ENCODE measurements at places on chromosomes 7 and 10. TPM values are rescaled to one million over a fixed set of nuclear protein-coding genes. Genes with fewer than 3 reads are reported as not detected.

Gene HPS6
- total RNA-seq, result 14.4 TPM

Gene SLC26A5
- 0.34 TPM for total RNA-seq

Gene RBP3
- total RNA-seq, result not detected

Gene FAM237B
- not detected for total RNA-seq

Gene NUDT13
- 1.7 TPM for total RNA-seq

Gene AP5Z1
- 16.3 TPM for total RNA-seq

Gene PLEKHS1
- total RNA-seq, result 5.7 TPM

Gene NPSR1
- not detected for total RNA-seq

Gene NYAP1
- 8.6 TPM for total RNA-seq

Gene GSTO2
- total RNA-seq, result 14.0 TPM

Gene DOCK4
- total RNA-seq, result 28.3 TPM

Gene C10orf67
- total RNA-seq, result 0.27 TPM

Gene ZNF12
- total RNA-seq, result 30.3 TPM

DNA sequence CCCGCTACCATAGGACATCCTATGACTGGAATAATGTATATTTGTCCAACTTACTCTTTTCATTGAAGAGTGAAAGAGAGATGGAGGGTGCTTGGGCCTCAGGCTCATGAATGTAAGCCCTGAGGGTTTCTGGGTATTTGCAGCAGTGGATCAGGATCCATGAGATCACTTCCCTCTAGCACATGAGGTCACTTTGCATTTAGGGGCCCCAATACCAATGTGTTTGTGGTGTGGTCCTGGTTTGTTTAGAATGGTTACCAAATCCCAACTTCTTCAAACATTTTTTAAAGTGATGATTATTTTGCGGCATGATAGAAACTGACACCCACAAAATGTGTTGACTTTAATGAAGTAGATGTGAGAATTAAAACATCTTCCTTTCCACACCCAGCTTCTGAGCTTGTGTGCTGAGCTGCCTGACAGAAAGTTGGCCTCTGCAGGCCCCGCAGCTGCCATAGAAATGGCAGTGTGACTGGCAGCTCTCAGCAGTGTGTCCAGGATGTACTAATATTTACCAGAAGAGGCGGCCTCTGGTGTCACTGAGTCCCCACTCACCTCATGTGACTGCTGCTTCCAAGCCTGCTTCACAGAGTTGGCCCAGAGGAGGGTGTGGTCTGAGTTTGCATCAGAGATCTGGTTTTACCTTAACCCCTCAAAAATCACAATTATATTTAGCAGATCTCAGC, 447.6 kb upstream of the NPVF start:
- H3K4me1 ChIP-seq, result peaks cover 5% of the 10 kb centered on the region
- H3K27me3 ChIP-seq, result no peaks in the 10 kb centered on the region
- H3K36me3 ChIP-seq, result no peaks in the 10 kb centered on the region
- no peak for DNase-seq

- H3K27me3 ChIP-seq, result no peaks in the 10 kb centered on the region
- H3K27ac ChIP-seq, result no peak overlapping the region
- no peaks in the 10 kb centered on the region for H3K36me3 ChIP-seq
- H3K4me1 ChIP-seq, result no peaks in the 10 kb centered on the region
- no peak overlapping the region for H3K4me3 ChIP-seq
Observed at GRCh38 chr7:122913608-122914007, 27.3 kb upstream of the CADPS2 start.

DNA sequence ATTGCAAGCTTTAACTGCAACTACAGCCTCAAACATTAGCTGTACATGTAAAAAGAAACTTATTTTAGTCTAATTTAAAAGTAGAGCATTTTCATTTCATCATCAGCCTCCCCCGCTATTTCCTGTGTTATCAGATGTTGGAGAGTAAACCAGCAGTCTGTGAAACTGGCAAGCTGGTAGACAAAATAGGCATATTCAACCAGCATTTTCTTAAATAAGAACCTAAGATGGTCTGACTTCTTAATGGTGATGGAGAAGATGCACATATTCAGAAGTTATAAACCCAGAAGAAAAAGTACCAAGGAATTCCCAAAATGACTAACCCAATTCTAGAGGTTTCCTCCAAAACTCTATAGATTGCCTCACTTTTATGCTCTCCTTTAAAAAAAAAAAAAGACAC, 24.9 kb downstream of the PIK3AP1 start:
- no peak for DNase-seq
- no peaks in the 10 kb centered on the region for H3K4me1 ChIP-seq
- no peaks in the 10 kb centered on the region for H3K27me3 ChIP-seq
- no peaks in the 10 kb centered on the region for H3K36me3 ChIP-seq

DNA sequence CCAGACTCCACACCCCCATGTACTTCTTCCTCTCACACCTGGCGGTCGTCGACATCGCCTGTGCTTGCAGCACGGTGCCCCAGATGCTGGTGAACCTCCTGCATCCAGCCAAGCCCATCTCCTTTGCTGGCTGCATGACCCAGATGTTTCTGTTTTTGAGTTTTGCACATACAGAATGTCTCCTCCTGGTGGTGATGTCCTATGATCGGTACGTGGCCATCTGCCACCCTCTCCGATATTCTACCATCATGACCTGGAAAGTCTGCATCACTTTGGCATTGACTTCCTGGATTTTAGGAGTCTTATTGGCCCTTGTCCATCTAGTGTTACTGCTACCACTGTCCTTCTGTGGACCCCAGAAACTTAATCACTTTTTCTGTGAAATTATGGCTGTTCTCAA, 4.8 kb downstream of the OR2A25 start:
- H3K27me3 ChIP-seq, result peaks cover 3% of the 10 kb centered on the region
- H3K4me3 ChIP-seq, result no peak overlapping the region
- no peak for DNase-seq

DNA sequence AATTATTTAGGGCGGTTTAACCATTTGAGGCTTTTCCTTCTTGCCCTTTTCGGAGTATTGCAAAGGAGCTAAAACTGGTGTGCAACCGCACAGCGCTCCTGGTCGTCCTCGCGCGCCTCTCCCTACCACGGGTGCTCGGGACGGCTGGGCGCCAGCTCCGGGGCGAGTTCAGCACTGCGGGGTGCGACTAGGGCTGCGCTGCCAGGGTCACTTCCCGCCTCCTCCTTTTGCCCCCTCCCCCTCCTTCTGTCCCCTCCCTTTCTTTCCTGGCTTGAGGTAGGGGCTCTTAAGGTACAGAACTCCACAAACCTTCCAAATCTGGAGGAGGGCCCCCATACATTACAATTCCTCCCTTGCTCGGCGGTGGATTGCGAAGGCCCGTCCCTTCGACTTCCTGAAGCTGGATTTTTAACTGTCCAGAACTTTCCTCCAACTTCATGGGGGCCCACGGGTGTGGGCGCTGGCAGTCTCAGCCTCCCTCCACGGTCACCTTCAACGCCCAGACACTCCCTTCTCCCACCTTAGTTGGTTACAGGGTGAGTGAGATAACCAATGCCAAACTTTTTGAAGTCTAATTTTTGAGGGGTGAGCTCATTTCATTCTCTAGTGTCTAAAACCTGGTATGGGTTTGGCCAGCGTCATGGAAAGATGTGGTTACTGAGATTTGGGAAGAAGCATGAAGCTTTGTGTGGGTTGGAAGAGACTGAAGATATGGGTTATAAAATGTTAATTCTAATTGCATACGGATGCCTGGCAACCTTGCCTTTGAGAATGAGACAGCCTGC, 3.1 kb downstream of the FZD1 start:
- DNase-seq, result peak; percentile 35
- H3K27ac ChIP-seq, result peak overlapping the region; percentile 97
- peaks cover 9% of the 10 kb centered on the region for H3K4me1 ChIP-seq
- peak overlapping the region; percentile 95 for H3K4me3 ChIP-seq
- H3K36me3 ChIP-seq, result no peaks in the 10 kb centered on the region
- no peaks in the 10 kb centered on the region for H3K27me3 ChIP-seq

GRCh38 chr10:103795634-103796270, 59.6 kb downstream of the SH3PXD2A start:
- no peak overlapping the region for H3K4me3 ChIP-seq
- no peaks in the 10 kb centered on the region for H3K27me3 ChIP-seq
- H3K36me3 ChIP-seq, result no peaks in the 10 kb centered on the region

DNA sequence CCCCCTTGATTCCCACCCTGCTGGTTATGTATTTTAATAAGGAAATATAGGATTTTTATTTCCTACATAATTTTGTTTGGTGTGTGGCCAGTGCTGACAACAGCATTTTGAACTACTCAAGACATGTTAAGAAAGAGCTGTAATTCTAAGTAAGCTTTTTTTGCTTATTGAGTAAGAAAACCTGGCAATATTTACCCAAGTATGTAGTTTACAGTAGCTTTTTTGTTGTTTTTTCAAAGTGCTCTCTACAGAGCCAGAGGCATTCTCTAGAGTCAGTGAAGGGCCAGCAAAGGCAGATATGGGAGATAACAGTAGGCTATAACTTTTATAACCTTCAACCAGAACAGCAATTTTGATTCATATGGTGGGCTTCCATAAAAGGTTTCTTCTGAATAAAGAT, 63.2 kb upstream of the TMEM168 start:
- no peak overlapping the region for H3K27ac ChIP-seq
- no peaks in the 10 kb centered on the region for H3K27me3 ChIP-seq
- H3K4me1 ChIP-seq, result no peaks in the 10 kb centered on the region

- no peaks in the 10 kb centered on the region for H3K4me1 ChIP-seq
- H3K27me3 ChIP-seq, result no peaks in the 10 kb centered on the region
- H3K4me3 ChIP-seq, result no peak overlapping the region
- no peak for DNase-seq
- no peaks in the 10 kb centered on the region for H3K36me3 ChIP-seq
- no peak overlapping the region for H3K27ac ChIP-seq
Observed at GRCh38 chr7:121985476-121986030, 112.6 kb downstream of the PTPRZ1 start.

- no peak overlapping the region for H3K4me3 ChIP-seq
- no peaks in the 10 kb centered on the region for H3K36me3 ChIP-seq
- H3K4me1 ChIP-seq, result peaks cover 35% of the 10 kb centered on the region
- no peak overlapping the region for H3K27ac ChIP-seq
- no peak for DNase-seq
Observed at GRCh38 chr10:112959207-112959838, 9.3 kb downstream of the TCF7L2 start.

GRCh38 chr7:155508376-155509358, 37.7 kb downstream of the CNPY1 start:
- H3K27ac ChIP-seq, result no peak overlapping the region
- H3K36me3 ChIP-seq, result no peaks in the 10 kb centered on the region
- no peaks in the 10 kb centered on the region for H3K27me3 ChIP-seq
- H3K4me3 ChIP-seq, result no peak overlapping the region

- H3K27ac ChIP-seq, result no peak overlapping the region
- H3K36me3 ChIP-seq, result no peaks in the 10 kb centered on the region
- no peak for DNase-seq
- H3K27me3 ChIP-seq, result no peaks in the 10 kb centered on the region
Observed at GRCh38 chr7:101232141-101232850, 5.3 kb downstream of the CLDN15 start.

GRCh38 chr10:31025142-31025541, 6.5 kb downstream of the ZNF438 start:
- peaks cover 3% of the 10 kb centered on the region for H3K4me1 ChIP-seq
- DNase-seq, result no peak
- no peak overlapping the region for H3K27ac ChIP-seq
- H3K27me3 ChIP-seq, result no peaks in the 10 kb centered on the region
- no peak overlapping the region for H3K4me3 ChIP-seq

DNA sequence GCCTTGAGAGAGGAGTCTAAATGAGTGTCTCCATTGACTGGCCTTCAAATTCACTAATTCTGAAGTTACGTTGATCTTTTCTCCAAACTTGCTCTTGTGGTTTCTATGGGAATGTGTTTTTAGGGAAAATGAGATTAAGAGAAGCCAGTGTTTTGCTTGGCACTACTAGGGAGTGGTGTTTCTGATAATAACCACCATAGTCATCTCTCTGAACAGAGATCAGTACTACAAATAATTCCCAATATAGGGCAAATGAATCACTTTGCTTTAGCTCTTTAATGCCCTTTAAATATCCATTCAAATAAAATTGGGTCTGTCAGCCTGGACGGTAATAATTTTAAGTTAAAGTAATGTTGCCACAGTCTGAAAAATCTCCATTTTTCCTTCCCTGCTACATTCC, 90.8 kb downstream of the NRF1 start:
- H3K27me3 ChIP-seq, result no peaks in the 10 kb centered on the region
- H3K27ac ChIP-seq, result no peak overlapping the region
- no peaks in the 10 kb centered on the region for H3K4me1 ChIP-seq
- H3K4me3 ChIP-seq, result no peak overlapping the region
- H3K36me3 ChIP-seq, result no peaks in the 10 kb centered on the region

DNA sequence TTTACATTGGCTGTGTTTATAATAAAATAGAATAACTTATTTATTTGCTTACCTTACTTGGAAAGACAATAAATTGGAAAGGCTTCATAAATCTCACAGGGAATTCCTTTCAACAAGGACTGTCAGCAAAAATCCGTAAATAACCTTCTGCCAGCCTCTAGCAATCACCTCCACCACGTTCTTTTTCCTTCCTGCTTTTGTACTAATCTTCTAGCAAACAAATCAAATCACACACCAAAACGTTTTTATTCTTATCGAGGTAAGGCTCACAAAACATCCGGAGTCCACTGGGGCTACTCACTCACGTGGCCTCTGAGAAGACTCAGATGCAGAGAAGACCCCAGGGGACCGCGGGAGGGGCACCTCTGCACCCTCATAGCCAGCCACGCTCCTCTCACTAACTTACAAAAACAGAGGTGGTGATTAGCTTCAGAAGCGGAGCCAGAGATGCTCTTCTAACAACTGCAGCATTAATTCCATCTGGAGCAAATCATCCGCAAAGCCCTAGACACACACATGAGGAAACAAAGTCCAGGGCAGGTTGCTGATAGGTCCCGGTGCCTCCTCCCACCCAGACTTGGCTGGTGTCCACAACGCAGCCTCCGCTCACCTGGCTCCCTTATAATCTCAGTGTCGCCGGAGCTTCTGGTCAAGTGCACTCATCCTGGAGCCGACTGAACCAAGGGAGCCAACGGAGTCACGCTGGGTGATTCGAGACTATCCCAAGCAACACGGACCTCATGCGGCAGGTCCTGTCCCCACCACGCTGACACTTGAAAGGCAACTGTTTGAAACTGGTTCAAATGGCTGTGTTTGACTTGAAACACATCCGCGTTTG, 22.5 kb downstream of the CTBP2 start:
- H3K4me3 ChIP-seq, result no peak overlapping the region
- H3K4me1 ChIP-seq, result peaks cover 43% of the 10 kb centered on the region
- H3K27ac ChIP-seq, result no peak overlapping the region
- H3K27me3 ChIP-seq, result no peaks in the 10 kb centered on the region
- no peaks in the 10 kb centered on the region for H3K36me3 ChIP-seq
- peak; percentile 36 for DNase-seq

DNA sequence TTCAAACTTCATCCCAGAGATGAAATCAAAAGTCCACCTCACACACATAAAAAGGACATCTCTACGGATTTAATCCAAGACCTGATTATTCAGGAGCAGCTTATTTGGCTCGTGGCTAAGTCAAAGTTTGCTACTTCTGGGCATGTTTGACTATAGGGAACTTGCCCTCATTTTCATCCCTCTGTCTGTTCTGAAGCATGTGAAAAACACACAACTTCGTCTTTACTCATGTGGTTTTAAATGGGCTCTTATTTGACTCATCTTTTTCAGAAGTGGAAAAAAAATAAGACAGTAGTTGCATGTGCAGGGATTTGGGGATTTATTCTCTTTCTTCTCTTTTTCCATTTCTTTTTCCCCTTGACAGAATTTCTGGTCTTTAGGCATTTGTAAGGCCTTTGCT, 295.9 kb downstream of the TFEC start:
- no peaks in the 10 kb centered on the region for H3K4me1 ChIP-seq
- no peaks in the 10 kb centered on the region for H3K27me3 ChIP-seq
- H3K4me3 ChIP-seq, result no peak overlapping the region
- H3K27ac ChIP-seq, result no peak overlapping the region

- peaks cover 1% of the 10 kb centered on the region for H3K4me1 ChIP-seq
- H3K36me3 ChIP-seq, result no peaks in the 10 kb centered on the region
- no peaks in the 10 kb centered on the region for H3K27me3 ChIP-seq
- no peak overlapping the region for H3K4me3 ChIP-seq
- no peak for DNase-seq
- no peak overlapping the region for H3K27ac ChIP-seq
Observed at GRCh38 chr7:46076527-46076926, 155.5 kb upstream of the IGFBP3 start.

Data from ovary (tissue), 10 donors.